ENCODE measurements at places on chromosomes 16 and 17.

DNA sequence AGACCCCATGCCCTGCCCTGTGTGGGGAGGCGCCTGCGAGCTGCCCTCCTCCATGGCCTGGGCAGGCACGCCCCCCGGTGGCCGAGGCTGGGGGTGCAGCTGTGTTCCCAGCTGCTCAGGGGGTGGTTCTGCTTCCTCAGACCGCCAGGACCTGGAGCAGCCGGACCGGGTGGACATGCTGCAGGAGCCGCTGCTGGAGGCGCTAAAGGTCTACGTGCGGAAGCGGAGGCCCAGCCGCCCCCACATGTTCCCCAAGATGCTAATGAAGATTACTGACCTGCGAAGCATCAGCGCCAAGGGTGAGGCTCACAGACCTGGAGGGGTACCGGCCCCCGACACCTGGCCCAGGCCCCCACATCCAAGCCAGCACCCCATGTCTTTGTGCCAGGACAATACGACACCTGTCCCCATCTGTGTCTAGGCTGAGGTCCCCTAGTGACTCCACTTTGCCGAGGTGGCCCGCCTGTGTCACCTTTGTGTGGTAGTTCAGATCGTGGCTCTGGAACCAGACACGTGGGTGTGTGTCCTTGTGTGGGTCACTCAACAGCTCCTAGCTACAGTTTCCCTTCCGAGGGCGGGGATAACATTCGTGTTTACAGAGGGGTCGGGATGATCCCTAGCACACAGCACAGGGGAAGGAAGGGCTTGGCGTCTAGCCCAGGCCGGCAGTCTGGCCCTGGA, 9.3 kb downstream of the GJD3 start:
- DNase-seq, result peak; percentile 67

- DNase-seq, result no peak
Measured at GRCh38 chr16:76524356-76524755, 247.2 kb downstream of the CNTNAP4 start.

DNA sequence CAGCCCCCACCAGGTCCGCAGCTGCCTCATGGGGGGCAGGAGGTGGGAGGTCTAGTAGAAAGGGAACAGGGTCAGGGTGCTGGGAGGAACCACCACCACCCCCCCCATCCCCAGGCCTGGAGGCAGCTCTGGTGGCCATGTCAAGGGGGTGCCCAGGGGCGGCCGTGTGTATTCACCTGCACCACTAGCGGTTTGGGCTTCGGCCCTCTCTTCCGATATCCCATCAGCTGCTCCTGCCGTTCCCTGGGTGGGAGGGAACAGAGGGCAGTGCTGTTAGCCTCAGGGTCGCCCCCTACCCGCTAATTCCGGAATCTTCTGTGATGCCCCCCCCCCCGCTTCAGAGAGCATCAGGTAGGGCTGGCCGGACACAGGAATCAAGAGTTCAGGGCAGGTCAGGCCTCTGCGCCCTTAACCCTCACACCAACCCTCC, 3.8 kb downstream of the CBX4 start:
- DNase-seq, result no peak

DNA sequence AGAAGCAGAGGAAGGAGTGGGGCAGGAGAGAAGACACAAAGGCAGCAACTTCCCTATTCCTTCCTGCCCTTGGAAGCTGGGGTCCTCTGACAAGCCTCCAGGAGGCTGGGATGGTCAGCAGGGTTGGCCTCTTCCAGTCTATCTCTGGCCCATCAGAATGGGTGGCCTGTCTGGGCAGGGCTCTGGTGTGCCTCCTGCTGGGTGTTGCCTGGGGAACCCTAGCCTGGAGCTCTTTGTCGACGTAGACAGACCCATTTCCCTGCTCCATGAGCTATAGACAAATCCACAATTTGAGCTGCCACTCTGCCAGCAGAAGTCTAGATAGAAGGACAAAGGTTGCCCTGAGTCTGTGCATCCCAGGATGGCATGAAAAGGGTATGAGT, 11.4 kb downstream of the IGFBP4 start:
- DNase-seq, result no peak

GRCh38 chr16:68200088-68200783, 35.7 kb downstream of the ESRP2 start:
- no peak for DNase-seq

DNA sequence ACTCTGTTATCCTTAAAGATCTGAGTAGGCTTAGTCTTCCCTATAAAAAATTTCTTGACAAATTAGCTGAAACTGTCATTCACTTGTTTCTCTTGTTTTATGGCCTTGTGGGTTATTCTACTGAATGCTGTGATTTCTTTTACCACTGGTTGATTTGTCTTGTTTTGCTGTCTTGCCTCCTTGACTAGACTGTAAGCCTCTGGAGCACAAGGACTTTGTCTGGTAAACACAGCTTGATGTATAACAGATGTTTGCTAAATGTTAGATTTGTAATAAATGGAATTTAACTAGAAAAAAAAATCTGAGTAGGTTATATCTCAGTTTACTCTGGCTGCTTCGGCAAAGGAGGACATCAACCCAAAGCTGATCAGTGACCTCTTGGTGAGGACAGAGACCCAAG, 21.6 kb downstream of the VAC14 start:
- no peak for DNase-seq

DNA sequence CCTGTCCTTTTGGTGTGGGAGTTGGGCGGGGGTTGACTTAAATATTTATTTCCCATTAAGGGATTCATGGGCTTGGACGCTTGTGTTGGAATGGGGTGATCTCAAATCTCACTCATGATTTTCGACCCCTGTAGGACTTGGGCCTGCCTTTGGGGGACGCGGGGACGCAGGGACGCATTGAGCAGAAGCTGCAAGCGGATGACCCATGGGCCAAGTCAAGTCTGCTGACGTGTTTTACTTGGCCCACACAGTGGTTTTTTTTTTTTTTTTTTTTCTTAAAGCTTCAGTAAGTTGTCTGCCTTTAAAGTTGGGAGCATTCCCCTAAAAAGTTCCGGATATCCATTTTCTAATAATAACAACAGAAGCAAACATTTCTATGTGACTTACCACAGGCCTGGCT, 28.9 kb downstream of the CMIP start:
- DNase-seq, result no peak

Data from cerebellum (tissue), 4 donors.